ENCODE measurements at places on chromosomes 7 and 10.

- no peak for DNase-seq
Measured at GRCh38 chr7:146346096-146346495, 229.5 kb downstream of the CNTNAP2 start.

DNA sequence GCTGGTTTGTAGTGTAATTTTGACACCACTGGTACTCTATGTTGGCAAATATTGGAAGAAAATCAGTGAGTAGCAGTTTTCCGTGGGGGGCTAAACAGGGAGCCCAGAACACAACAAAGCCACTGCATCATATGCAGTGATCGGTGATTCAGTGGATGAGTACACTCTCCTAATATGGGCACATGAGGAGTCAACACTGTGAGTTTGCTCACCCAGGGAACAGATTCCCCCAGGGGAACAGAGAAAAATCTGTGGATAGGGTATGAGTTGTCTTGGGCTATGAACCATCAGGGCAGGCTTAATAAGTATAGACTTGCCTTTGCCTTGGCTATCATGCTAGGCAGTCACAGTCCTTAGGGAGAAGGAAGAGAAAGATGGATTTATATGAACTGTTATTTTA, 227.7 kb upstream of the SEMA3E start:
- DNase-seq = no peak

- DNase-seq = no peak
Measured at GRCh38 chr10:101856626-101857025, 13.0 kb upstream of the KCNIP2 start.

- DNase-seq = no peak
Measured at GRCh38 chr10:23055424-23056185, 39.8 kb upstream of the MSRB2 start.

GRCh38 chr7:39488467-39489393, 77.5 kb upstream of the YAE1 start:
- DNase-seq = no peak

DNA sequence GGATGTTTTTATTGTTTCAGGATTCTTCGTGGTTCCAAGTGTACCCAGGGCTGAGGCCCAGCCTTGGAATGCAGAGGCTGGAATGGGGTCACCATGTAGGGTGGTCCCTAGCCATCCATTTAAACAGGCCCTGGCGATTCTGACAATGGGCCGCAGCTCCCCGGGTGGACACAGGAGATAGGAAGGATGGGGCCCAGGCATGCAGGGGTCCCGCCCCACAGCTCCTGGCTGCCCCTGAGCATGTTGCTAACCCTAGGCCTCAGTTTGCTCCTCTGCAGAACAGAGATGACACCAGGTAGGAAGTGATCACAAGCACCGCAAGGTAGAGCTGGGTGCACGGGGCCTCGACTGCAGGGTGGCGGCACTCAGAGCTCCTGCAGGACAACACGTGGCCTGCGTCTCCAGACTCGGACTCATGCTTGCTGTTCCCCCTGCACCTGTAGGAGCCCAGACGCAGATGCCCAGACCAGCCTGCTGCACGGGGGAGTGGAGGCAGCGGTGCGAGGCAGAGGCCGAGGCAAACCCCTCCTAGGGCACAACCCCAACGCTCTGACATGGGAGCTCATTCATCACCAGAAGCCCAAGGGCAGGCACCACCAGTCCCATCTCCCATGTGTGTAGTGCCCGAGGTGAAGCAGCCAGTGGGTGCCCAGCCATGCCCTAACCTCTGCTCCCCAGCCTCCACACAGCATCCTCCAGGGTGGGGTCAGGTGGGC, 25.5 kb downstream of the VIPR2 start:
- DNase-seq = no peak

DNA sequence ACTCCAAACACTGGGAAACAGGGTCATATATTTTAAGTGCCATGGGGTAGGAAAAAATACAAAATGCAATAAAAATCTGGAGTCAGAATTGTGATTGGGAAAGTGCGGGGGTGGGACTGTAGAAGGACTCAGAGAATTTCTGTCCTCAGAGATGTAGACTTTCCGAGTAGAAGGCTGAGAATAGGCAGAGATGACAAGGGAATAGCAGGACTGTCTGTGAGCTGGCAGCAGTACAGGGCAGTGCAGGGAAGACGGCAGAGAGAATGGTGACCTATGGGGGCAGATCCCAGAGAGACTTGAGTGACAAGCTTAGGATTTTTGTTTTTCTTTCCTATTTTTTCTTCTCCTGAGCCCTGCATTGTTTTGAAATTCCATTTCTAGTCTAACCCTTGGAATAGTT, 127.6 kb downstream of the SLC16A9 start:
- DNase-seq = no peak

- peak; percentile 8 for DNase-seq
Measured at GRCh38 chr10:118754229-118754555, 578 bp downstream of the CACUL1 start.

DNA sequence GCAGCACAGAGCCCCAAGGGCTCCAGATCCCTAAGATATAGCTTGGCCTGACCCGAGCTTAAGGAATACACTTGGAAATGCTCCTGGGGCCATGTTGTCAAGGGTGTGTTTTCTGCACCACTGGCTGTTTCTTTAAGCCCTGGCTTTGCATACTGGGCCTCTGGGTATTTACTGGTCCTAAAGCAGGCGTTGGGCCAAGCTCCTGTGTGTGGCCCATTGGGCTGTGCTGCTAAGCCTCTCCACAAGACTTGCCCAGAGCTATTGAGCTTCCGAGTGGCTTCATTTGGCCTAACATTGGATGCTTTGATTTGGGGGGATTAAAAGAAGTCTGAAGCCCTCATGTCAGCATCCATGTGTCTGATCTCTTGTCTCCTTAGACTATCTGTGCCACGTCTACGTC, 5.2 kb downstream of the YKT6 start:
- DNase-seq = no peak

DNA sequence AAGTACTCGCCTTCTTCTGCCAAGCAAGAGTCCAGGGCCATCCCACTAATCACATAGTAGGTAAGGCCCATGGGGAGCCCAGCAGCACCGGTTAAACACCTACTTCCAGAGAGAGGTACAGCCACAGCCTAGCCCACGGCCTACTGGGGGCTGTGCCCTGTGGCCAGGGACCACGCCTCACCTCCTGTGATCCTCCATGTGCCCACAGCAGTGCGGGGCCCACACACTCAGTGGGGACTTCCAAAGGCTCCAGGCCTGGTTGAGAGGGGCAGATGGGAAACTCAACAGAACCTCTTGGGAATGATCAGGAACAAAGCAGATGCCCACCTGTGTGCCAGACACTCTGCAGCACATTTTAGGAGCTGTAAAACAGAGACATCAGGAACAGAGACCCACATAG, 19.7 kb downstream of the AFAP1L2 start:
- no peak for DNase-seq

- DNase-seq = no peak
Measured at GRCh38 chr10:79105150-79105739, 36.5 kb downstream of the ZMIZ1 start.

DNA sequence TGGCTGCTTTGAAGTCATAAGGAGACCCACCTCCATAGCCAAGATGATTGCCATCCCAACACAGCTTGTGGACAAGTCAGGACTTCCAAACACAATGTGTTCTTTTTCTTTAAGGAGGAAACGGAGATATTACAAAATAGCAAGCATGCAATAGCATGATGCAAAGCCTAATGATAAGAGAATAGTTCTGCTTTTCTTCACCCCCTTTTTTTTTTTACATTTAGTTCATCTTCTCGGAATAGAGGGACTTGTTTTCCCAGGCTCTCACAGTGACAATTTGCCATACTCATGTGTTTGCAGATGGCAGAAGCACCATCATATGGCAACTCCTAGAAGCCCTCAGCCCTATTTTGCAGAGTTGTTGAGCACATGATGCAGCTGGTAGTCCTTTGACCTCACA, 119.8 kb downstream of the ITGB8 start:
- no peak for DNase-seq

GRCh38 chr10:3122486-3123205, 49.9 kb downstream of the PITRM1 start:
- no peak for DNase-seq

- no peak for DNase-seq
Measured at GRCh38 chr10:84412482-84412881, 84.1 kb downstream of the CCSER2 start.
